HCT116 (cell line): ENCODE measurements at places on chromosomes 7 and 10.

DNA sequence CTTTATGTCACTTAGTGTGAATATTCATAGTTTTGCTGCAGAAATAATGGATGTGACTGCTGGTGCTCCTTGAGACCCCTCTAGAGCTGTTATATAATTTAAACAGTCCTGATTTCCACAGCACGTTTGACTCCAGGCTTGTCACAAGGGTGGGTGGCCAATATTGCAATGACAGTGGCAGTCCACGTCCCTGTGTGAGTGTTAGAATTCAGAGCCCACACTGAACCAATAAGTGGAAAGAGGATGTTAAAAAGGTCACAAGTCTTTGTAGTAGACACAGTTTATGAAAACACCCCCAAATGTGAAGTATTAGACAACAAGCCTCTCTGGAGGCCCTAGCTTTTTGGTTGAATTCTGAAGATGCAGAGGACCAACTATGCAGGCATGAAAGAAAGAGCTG, 2.0 kb downstream of the PPP1R17 start:
- DNase-seq: no peak

DNA sequence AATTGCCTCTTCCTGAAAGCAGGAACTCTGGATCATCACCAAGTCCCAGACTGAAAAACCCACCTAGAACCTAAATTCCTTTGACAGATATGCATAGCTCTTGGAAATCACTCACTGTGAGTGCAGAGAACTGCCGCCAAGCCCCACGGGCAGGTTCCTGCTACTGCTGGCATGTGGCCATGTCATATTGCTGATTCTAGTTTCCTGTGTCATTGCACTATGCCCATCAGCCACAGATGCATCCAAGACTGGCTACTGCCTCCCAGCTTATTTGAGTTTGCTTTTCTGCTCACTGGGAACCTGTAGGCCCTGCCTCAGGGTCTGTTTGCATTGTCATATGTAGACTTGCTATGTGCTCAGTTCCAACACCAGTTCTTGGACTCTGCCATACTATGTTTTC, 786.0 kb downstream of the GRID1 start:
- no peak for DNase-seq

- no peak for DNase-seq
Measured at GRCh38 chr7:54632696-54633095, 90.5 kb downstream of the VSTM2A start.

DNA sequence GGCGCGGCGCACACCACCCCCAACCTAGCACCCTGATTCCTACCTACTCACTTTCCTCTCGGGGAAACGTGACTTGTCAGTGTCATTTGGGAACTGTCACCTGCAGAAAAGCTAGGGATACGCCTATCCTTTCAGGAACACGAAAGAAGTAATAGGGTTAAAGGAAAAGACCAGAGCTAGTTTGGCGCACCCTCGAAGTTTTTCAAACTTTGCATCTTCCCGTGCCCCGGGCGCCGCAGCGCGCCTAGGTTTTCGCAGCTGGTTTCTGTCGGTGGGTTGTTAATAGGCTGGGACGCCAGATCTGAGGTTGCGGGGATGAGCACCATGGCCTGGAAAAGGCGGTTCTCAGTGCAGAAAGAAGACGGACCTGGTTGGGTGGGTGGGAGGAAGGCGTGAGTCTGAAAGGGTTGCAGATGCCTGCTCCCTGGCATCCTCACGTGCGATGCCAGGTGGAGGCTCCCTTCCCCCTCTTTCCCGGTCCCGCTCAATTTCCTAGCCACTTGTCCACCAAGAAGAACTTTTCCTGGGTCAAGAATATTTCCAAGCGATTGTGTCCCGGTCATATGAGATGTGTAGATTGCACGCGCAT, 568 bp upstream of the MEOX2 start:
- DNase-seq: no peak

GRCh38 chr10:30935078-30935477, 96.6 kb downstream of the ZNF438 start:
- no peak for DNase-seq

DNA sequence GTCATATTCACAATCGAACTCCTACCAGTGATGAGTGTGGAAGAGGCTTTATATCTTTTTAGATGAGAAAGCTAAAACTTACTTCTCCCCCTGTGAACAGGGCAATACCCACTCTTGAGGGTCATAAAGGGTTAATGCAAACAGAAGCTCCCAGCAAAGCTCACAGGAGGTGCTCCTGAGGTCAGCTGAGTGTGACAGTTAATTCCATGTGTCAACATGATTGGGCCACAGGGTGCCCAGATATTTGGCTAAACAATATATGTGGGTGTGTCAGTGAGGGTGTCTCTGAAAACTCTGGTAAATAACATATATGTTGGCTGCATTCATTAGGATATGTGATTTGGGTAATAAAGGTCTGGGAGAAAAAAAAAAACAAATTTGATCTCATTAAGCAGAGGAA, 86.0 kb downstream of the HIP1 start:
- no peak for DNase-seq

- no peak for DNase-seq
Measured at GRCh38 chr10:110860576-110861241, 11.0 kb upstream of the PDCD4 start.

GRCh38 chr10:15558136-15558535, 161.6 kb downstream of the ITGA8 start:
- no peak for DNase-seq
